ENCODE measurements at places on chromosomes 4 and X.

DNA sequence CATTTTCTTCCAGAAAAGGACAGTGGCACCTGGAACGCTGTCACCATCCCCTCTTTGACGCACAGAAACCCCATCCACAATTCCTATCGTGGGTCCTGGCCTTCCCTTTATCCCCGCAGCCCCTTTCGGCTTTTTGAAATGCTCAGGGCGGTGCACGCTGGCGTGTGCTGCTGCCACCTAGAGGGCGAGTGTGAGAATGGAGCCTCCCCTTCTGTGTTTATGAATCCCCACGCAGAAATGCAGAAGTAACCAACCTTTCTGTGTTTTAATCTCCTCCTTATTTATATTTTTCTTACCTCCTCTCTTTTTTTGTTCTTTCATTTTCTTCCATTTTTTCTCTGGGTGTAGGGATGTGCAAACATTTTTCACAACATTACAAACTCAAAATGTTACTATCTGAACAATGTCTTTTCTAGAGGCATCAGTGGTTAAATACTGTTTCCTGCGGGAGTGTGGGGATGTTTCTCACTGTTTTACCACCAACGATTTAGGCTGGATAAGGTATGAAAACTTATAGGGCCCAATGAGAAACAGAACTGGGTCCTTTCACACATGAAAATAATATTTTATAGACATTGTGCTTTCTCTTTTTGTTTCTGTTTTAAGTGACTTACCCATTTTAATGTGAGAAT is 50.0 kb downstream of the TMA16 start:
- no peak for DNase-seq

- DNase-seq, result no peak
Measured at GRCh38 chrX:151458824-151459223, 61.8 kb downstream of the VMA21 start.

DNA sequence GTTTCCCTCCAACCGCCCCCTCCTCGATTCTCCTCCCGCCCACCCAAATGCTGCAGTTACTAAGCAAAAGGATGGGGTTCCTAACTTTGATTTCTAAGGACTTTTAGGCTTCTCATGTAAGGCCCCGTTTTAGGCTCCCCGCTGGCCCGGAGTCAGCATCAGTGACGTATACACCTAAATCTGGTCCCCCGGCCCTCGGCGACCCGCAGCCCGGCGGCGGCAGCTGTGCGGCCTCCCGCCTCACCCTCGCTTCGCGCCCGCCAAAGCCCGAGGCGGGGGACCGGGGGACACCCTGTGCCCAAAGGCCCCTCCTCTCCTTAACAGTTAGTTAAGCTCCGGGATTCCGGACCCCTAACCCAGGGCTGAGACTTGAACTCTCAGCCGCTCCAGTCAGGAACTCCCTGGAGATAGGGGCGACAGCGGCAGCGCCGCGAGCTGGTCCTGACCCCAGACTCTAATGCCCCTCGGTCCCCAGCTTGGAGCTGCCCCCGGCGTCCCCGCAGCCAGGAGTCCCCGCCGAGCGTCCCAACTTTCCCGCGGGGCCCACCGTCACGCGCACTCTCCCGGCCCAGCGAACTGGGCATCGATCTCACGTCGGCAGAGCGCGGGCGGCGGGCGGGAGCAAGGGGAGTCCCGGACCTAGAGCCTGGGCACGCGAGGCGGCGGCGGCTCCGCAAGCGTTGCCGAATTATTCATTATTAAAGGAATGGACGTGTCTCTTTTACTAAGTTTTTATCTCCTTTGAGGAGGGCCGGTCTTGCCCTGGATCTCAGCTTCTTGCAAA is 1.5 kb upstream of the NR3C2 start:
- no peak for DNase-seq

- DNase-seq, result no peak
Measured at GRCh38 chrX:133258481-133258880, 40.3 kb upstream of the TFDP3 start.

DNA sequence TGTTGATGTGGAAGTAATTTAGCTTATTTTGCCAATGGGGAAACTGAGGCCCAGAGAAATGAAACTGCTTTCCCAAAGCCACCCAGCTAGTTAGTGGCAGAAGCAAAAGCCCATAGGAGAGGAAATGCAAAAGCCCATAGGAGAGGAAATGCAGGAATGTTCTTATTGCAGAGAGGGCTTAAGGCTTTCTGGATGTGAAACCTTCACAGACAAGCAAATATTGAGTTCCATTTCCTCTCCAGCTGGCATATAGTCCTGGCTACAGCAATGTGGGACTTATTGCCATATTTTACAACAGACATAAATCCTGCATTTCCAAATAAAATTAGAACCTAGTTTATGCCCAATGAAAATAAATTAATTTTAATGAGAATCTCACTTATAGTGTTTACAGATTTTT is 69.7 kb downstream of the TMEM154 start:
- no peak for DNase-seq

DNA sequence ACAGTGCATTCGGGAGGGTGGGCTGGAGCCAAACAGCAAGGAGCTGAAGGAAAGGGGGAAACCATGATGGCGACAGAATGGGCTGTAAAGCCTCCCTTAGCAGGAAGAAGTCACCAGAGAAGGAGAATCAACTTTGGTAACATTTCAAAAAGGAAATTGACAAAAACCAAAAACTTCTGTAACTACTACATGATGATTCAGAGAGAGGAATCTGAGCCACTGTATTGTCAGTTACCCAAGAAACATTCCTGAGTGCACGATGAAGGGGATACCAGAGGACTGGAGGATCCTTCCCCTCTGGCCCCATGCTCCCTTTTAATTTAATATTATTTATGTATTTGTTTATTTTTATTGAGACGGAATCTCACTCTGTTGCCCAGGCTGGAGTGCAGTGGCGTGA is 26.3 kb downstream of the PDHA1 start:
- DNase-seq, result no peak

DNA sequence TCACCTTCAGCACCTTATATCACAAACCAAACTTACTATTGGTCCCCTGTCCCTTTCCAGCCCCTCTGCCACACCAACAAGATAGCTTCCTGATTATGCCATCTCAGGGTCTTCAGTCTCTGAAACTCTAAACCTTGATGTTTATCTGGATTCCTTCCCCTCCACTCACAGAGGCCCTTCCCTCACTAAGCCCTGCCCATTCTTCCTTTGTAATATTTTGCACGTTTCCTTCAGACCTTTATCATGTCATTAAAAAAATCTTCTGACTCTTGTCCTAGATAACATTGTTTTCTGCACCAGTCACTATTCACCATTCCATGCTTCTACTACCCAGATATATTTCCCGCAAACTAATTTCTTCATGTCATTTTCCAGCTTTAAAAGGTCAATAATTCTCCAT is 17.7 kb upstream of the CEP135 start:
- DNase-seq, result no peak

- DNase-seq, result peak; percentile 44
Measured at GRCh38 chr4:1130316-1131186, 17.2 kb upstream of the RNF212 start.

DNA sequence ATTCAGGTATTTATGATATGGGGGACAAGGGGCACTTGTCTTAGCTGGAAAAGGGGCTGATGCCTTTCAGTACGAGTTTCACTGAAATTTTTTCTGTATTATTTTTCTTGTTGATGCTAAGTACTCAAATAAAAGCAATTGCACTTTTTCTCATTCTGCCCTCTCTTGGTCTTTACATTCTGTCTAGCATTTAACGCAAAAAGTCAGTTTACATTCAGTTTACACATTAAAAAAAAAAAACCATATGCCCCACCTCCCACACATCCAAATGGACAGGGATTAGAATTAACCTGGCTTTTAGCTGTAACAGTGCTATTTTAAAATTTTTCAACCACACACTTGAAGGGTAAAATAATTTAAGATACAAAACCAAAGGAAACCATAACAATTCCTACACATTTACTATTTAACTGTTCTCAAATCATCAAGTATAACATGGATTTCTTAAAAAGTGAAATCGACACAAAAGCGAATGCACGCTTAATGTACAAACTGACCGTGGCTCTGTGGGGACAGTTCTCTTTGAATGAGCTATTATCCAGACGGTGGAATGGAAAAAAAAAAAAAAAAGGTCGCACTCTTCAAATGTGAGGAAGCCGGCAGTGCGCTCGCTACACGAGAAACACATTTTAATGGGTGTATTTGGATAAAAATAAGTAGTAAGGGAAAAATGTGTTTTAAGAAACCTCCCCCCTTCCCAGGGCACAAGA is 1.4 kb downstream of the AMMECR1 start:
- DNase-seq, result no peak

DNA sequence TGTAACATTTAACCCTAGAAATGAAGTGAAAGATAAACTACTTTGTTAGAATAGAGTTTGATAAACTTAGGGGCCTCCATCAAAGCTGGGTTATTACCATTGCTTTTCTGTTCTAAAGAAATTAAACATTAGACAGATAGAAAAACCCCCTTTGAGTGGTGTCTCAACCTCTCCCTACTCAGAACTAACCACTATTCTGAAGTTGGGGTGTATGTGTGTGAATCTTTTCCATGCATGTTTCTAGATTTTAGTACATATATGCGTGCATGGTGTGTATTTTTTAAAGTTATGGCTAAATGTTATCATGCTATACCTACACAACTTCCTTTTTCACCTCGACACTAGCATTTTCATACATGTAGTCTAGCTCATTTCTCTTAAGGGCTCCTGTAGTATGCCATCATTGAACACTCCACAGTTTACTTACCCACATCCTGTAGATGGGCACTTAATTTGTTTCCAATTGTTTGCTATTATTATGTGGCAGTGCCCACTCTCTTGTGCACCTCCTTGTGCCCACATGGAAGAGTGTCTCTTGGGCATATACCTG is 25.7 kb downstream of the GEMIN8 start:
- no peak for DNase-seq

- no peak for DNase-seq
Measured at GRCh38 chr4:138851391-138852335, 163.9 kb upstream of the NOCT start.

DNA sequence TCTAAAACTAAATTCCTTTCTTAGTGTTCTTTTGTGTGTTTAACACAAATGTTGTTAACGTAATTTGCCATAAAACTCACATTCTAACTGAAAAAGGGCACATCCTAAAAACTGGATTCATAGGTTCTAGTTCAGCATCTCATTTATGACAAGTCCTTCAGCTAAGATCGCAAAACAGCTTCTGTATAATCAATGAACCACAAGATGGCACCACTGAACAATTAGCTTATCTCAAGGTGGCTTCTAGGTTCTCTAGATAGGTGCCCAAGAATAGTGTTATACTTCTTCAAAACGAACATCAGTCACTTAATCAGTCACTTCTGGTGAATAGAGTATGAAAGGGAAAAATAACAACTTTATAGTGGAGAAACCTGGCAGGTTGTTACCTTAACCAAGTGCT is 54.3 kb downstream of the NRK start:
- DNase-seq, result no peak

GRCh38 chr4:123696687-123697086 is 300.1 kb downstream of the SPRY1 start:
- DNase-seq, result no peak

- no peak for DNase-seq
Measured at GRCh38 chr4:17336069-17336468, 175.8 kb downstream of the QDPR start.

DNA sequence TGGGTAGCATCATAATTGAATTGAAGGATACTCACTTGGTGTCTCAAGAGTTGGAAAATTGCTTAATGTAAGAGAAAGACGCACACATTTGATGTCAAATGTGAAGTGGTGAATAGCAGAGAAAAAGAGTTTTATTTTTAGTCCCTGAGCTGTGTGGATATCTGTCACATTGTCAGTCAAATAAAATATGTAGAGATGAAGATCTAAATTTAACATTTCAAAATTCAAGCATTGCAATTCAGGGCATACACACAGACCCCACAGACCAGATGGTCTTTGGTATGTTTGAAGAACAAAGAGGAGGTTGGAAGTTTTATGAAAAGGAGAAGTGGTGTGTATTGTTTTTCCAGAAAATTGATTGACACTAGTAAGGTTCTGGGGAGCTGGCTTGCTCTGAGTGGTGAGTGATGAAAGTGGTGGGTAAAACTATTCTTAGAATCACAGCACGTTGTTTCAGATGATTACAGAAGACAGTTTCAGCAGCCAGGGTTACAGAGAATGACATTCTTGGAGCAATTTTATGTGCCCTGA is 44.9 kb upstream of the BBS12 start:
- no peak for DNase-seq

DNA sequence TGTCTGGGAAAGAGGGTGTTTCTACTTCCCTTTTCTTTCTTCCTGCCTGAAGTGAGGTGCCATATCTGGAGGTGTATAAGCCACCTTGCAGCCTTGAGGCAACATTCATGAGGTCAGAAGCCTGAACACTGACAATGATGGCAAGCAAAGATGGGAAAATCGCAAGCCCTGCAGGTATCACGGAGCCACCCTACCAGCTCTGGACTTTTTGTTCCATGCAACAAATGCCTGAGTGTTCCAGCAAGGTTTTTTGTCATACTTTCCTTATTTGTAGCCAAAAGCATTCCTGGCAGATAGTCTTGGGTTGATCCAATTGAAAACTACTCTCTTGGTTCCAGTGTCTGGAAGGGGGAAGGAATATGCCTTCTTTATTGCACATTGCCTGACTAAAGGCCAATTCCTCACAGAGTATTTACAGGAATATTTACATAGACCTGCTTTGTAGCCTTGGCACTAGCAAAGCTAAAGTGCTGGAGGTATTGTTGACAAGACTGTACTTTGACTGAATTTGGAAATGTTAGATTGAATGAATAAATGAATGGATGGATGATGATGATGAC is 14.4 kb upstream of the SOD3 start:
- DNase-seq, result no peak

GRCh38 chrX:101416691-101417090 is 8.7 kb downstream of the HNRNPH2 start:
- DNase-seq, result no peak

GRCh38 chr4:5051278-5052203 is at the start of gene STK32B:
Gene STK32B (plus strand): TSS chr4:5051480.
- DNase-seq, result peak; percentile 64

DNA sequence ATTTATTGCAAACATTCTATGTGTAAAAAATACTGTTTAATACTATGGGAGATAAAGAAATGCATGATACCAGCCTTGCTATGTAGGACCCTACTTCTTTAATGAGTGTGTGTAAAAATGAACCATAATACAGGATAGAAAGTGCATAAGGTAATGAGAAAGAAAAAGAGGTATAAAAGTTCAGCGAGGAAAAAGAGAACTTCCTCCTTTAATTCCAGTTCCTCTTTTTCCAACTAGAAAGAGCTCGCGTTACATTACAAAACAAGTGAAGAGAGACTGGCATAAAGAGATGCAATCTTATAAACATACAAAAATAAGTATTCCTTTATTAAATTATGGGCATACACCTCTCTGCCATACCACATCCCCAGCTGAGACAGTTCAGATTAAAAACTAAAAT is 77.4 kb downstream of the ANKRD17 start:
- no peak for DNase-seq

- no peak for DNase-seq
Measured at GRCh38 chr4:123671636-123672404, 275.2 kb downstream of the SPRY1 start.

- DNase-seq, result no peak
Measured at GRCh38 chr4:72186714-72187113, 154.9 kb downstream of the NPFFR2 start.

GRCh38 chrX:46642145-46642544 is 68.6 kb downstream of the CHST7 start:
- DNase-seq, result no peak

- DNase-seq, result no peak
Measured at GRCh38 chr4:186342582-186342981, 76.6 kb downstream of the F11 start.

- DNase-seq, result no peak
Measured at GRCh38 chr4:33780952-33781791, 2463.1 kb downstream of the ARAP2 start.
